ENCODE measurements at places on chromosomes 6 and 20.

- DNase-seq, result peak; percentile 89
These were observed at the start of gene MTHFD1L for GRCh38 chr6:150865406-150866146. TSS of gene MTHFD1L (plus strand) at chr6:150865702. CDS start at chr6:150865823, 121 bp downstream.

GRCh38 chr6:4666886-4667513, 109.2 kb upstream of the CDYL start:
- peak; percentile 23 for DNase-seq

DNA sequence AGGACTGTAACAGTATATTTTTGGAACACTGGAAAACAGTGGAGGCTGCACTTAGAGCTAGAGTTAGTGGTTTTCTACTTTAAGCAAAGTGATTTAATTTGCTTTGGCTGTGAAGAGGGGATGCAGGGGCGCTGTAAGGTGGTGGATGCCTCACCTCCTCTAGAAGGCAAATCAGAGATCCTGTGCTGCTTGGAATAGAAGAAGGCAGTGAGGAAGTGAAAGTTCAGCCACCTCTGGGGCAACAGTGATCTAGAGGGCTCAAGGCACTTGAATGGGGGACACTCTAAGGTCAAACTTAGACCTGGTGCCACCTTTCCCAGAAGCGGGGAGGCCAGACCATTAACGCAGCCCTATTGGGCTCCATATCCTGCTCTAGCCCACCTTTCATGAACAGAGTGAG, 19.0 kb upstream of the SNRPB2 start:
- DNase-seq, result no peak

- no peak for DNase-seq
These were observed 971.1 kb upstream of the MAN1A1 start for GRCh38 chr6:120320481-120321162.

GRCh38 chr20:57665589-57665971, 44.2 kb downstream of the PMEPA1 start:
- DNase-seq, result no peak

GRCh38 chr20:59771506-59772372, 161.7 kb downstream of the SYCP2 start:
- no peak for DNase-seq

- DNase-seq, result no peak
These were observed 97.3 kb downstream of the INSM1 start for GRCh38 chr20:20465252-20465651.

GRCh38 chr20:49916146-49917002, 1.0 kb upstream of the SPATA2 start:
- no peak for DNase-seq

All from H1 (cell line).